ENCODE measurements at places on chromosomes 5 and 9.

DNA sequence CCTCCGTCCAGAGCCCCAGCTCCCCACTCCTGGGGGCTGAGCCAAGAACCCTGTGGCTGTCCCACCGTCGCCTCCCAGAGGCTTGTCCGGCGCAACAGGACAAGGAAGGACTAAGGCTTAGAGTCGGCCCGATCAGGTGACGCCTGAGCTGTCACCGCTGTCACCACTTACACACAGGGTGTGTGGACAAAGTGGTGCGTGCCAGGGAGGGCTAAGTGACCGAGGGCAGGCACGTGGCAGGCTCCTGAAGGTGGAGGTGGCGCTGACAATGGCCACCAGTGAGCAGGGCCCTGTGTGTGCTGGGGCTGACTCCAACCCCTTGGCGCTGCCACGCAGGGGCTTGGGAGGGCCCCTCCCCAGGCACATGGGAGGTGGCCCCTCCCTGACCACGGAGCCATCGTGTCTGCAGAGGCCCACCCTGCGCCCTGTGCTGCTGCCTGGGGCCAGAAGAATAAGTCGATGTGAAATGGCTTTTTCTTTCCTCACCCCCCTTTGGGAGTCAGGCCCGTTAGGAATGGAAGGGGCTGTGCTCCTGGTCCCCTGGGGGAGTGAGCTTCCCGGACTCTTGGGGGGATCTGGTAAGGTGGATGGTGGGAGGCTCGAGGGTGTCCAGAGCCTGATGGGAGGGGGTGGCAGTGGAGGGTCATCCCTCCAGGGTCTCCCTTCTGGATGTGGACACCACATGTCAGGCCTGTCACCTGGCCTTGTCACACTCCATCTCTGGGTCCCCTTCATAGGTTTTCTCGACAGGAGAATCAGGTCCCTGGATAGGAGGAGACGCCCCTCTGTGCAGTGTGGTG is 2.6 kb upstream of the GPSM1 start:
- no peak for DNase-seq

GRCh38 chr5:140131967-140132409 is 6.3 kb downstream of the IGIP start:
- DNase-seq = no peak

DNA sequence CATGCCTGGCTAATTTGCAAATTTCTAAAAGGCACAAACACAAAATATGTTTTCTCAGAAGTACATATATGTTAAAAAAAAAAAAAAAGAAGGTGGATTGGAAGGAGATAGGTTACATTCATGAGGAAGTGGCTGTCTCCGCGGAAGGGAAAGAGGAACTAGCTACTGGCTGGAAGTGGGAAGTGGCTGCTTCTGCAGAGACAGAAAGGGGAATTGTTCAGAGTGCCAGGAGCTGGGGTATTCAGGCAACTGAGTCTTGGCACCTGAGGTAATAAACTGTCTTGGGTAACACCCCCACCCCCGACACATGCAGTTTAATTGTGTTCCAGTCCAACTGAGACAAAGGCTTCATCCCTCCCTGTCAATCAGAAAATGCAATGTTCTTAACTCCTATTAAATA is 45.6 kb downstream of the S1PR3 start:
- DNase-seq = no peak

- no peak for DNase-seq
Observed at GRCh38 chr9:86679909-86680308, 267.4 kb downstream of the GAS1 start.

GRCh38 chr9:72983056-72983455 is 30.2 kb upstream of the ALDH1A1 start:
- DNase-seq = no peak

Measured in activated CD4-positive, alpha-beta T cell treated with anti-CD3 and anti-CD28 coated beads for 24 hours (primary cell).